ENCODE measurements at places on chromosomes 2 and 18. TPM values are rescaled to one million over a fixed set of nuclear protein-coding genes. Genes with fewer than 3 reads are reported as not detected.

CTLA4 gene
- total RNA-seq: 1.4 TPM

CCDC68 gene
- total RNA-seq: 20.8 TPM

TWIST2 gene
- total RNA-seq: 12.2 TPM

NPPC gene
- not detected for total RNA-seq

RTP5 gene
- not detected for total RNA-seq

DNA sequence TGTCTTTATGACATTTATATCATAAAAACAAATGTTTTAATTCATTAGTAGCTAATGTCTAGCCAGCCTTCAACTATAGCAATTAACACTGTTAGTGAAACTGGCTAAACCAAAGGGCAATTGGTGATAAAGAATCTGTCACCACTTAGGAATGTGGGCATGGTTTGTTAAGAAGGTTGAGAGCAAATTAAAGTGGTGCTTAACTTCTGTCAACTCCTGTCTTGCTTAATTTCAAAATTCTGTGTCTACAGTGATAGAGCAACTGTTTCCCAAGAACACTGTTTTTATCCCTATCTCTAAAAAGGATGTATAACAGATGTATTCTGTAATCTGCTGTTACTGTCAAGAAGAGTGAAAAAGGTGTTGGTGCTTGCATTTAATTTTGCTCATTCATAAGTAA is 36.5 kb downstream of the CFAP36 start:
- no peak for DNase-seq

GRCh38 chr2:138502255-138503086 is 901 bp downstream of the SPOPL start:
- DNase-seq: no peak

DNA sequence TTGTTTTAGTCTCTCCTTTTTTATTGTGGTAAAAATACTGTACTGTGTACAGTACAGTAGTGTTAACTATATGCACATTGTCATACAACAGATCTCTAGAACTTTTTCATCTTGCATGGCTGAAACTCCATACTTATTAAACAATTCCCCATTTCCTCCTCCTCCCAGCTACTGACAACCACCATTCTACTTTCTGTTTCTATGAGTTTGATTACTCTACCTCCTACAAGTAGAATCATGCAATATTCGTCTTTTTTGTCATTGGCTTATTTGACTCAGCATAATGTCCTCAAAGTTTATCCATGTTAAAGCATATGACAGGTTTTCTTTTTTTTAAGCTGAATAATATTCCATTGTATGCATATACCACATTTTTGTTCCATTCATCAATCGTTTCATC is 338.2 kb downstream of the AGPS start:
- DNase-seq: no peak

- DNase-seq: no peak
Measured at GRCh38 chr18:63192126-63192884, 127.3 kb downstream of the BCL2 start.

- DNase-seq: no peak
Measured at GRCh38 chr2:232001073-232001472, 39.6 kb downstream of the DIS3L2 start.

- peak; percentile 71 for DNase-seq
Measured at GRCh38 chr18:50819027-50819727, 639 bp downstream of the MRO start.

GRCh38 chr18:25171334-25171733 is 180.6 kb downstream of the ZNF521 start:
- DNase-seq: no peak

GRCh38 chr2:55899881-55900280 is 23.7 kb downstream of the EFEMP1 start:
- no peak for DNase-seq

DNA sequence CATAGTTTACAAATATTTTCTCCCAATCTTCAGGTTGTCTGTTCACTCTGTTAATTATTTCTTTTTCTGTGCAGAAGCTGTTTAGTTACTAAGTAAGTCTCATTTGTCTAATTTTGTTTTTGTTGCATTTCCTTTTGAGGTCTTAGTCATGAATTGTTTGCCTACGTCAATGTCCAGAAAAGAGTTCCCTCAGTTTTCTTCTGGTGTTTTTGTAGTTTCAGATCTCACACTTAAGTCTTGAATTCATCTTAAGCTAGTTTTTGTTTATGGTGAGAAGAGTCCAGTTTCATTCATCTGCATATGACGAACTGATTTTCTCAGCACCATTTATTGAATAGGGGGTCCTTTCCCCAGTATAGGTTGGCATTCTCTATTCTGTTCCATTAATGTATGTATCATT is 1252.2 kb upstream of the TMEFF2 start:
- no peak for DNase-seq

- DNase-seq: peak; percentile 40
Measured at GRCh38 chr2:30709516-30709915, 97.7 kb downstream of the CAPN13 start.

- DNase-seq: peak; percentile 48
Measured at GRCh38 chr2:134457353-134457752, 203.5 kb downstream of the MGAT5 start.

GRCh38 chr18:23718731-23719130 is 29.5 kb downstream of the LAMA3 start:
- DNase-seq: no peak

DNA sequence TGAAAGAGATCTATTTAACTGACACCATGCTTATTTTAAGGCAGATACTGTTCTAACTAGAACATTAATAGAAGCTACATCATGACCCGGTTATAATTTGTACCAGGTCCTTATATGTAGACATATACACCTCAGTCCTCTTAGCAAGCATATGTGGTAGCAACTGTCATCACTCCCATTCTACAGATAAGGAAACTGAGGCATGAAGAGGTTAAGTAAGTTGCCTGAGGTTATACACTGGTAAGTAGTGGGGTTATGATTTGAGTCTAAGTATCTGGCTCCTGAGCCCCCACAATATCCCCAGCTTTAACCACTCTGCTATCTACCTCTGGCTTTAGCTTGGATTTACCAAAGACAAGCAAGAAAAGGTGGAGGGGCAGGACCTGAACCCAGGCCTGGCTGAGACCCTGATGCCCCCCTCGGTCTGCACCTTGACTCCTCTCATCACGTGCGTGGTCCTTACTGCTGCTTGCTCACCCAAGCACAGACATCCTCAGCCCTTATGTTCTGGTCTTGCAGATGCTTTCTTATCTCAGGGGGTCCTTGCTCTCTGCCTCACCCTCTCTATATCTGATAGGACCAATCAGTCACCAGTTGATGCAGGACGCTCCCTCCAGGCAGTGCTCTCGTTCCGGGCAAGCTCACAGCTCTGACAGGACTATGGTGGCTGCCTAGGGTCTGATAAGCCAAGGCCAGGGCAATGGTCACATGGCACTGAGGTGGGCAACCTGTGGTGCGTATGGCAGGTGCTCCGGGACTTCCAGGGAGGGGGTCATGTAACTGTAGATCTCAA is 4.0 kb downstream of the DYSF start:
- DNase-seq: no peak

DNA sequence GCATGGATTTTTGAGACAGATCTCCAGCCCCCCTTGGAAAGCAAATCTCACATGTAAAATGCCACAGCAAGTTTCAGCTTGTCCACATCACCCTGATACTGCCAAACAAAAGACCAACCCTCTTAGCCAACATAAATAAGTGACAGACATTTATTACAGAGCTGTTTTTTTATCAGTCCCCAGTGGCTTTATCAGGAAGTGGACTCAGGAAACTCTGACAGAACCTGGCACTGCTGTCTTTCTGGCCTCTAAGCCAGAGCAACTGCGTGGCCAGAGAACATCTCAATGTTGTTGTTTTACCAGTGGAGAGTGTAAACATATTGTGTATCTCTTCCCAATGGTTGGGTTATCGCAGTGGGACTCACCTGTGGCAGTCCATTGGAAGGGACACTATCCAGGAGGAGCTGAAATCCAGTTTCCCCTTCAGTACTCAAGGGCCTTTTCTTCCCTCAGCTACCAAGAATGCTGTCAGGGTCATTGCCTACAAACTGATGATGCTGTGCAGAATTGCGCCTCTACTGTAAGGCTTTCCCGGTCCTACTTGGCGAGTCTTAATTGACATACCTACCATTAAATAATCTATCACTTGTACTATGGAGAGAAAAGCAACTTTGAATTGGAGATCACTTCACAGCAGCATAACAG is 22.0 kb downstream of the SLC14A1 start:
- no peak for DNase-seq

GRCh38 chr2:109322111-109322510 is 193.1 kb downstream of the SH3RF3 start:
- DNase-seq: peak; percentile 76
